ENCODE measurements at places on chromosomes 4 and X.

- no peak for DNase-seq
Observed at GRCh38 chr4:187782286-187782824, 213.2 kb upstream of the ZFP42 start.

DNA sequence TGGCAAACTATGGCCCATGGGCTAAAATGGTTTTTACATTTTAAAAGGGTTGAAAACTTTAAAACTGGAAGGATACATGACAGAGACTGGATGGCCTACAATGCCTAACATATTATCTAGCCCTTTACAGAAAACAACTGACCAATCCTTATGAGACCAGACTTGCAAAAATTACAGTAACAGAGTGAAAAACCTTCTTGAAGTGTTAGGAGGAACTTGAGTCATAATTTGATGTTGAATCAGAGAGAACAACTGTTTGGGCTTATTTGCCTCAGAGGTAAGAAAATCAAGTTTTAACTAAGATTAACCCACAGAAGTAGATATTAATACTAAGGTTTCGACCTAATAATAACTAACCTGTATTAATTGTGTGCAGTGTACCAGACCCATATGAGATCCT, 12.4 kb upstream of the NAP1L5 start:
- DNase-seq: no peak

DNA sequence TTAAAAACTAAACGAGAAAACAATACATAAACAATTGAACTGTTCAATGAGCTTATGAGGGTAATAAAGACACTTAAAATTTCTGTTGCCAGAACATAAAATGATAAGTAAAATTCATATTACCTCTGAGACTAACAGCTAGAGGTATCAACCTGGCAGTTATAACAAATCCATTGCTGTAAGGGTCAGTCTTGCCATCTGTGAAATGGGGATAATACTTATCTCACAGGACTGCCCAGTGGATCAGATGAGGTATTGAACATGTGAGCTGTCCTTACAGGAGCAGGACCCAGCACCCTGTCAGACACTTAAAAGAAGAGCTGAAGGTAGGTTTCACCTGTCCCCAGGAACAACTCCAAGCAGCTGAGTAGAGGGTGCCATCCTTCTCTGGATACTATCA, 2.5 kb downstream of the TCEAL3 start:
- no peak for DNase-seq

DNA sequence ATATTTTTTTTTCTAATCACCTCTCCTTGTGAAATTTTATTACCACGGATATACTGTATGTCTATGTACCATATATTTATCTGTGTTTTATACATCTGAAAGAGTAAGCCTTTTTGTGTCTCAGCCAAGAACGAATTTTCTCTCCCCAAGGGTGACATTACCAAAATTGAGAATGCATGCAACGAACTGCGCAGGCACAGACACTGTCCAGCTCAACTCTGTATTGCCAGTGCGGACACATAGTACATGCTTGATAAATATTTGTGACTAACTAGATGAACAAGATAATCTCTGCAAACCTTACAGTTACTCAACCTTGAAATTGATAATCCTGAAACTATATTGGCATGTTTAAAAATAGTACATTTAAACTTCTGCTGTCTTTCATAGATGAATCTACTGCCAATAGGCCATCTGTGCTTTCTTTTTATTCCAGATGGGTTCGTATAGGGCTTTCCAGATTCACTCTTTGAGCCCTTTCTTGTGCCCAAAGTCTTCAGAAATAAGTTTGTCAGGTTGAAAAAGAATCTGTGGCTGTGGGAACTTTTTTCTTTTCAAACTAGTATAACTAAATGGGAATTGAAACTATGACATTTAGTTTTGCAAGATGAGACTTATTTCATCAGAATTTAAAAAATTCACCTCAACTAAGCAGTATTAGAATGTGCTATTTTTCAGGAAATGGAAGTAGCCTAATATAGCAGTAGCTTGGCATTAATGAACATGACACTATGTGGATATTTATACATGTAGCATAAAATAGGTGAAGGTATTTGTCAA, 38.9 kb downstream of the DTHD1 start:
- DNase-seq: no peak

DNA sequence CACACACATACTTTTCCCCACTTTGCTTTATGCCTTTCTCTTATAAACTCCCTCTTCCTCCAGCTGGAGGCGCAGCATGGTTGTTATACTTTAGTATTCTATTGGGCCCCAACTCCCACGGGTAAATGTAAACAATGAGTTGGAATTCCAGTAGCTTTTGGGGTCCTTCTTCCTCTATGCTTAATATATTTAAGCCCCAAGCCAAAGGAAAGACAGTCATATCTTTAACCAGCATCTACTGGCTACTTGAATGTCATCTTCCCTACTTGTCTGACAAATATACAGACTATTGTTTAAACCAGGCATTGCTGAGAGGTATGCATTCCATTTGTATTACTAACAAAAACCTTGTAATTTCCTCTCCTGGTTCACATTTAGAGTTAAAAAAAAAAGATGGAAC, 72.9 kb downstream of the WDR19 start:
- no peak for DNase-seq

- DNase-seq: no peak
Observed at GRCh38 chr4:676871-677235, 2.5 kb downstream of the MYL5 start.

- no peak for DNase-seq
Observed at GRCh38 chr4:57318703-57319102, 208.5 kb upstream of the IGFBP7 start.

- DNase-seq: no peak
Observed at GRCh38 chr4:46922205-46922604, 13.2 kb upstream of the COX7B2 start.

DNA sequence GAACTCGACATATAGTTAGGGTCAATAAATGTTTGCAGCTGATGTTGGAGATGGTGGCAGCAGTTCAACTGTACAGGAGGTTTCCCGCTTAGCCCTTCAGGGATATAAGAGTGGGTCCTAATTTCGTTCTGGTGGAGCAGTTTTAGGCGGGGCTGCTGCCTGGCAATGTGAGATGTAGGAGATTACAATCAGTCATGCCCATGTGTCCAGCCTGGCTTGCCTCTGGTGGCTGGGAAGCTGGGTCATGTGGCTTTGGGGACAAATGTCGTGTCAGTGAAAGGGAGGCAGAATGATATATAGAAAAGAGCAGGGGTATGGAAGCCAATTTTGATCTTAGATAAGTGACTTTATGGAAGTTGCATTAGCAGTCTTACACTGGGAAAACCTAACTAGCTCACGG, 129.4 kb downstream of the CLCN4 start:
- peak; percentile 51 for DNase-seq

DNA sequence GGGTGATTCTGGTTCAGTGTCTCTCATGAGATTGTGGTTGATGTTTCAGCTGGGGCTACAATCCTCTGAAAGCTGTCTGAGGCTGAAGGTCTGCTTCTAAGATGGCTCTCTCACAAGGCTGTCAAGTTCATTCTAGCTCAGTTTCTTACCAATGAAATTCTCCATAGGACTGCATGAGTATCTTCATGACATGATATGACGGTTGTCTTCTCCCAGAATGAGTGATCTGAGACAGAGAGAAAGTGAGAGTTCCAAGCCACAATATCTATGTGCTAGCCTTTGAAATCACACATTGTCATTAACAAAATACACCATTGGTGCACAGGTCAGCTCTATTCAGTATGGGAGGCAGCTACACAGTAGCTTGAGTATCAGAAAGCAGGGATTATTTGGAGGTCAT, 27.3 kb downstream of the PITX2 start:
- no peak for DNase-seq
